ENCODE measurements at places on chromosomes 13 and 19.

GRCh38 chr13:44231786-44232516 lies 141.7 kb upstream of the SERP2 start:
- DNase-seq = peak; percentile 98

GRCh38 chr13:29562786-29563438 lies 32.6 kb downstream of the SLC7A1 start:
- DNase-seq = no peak

GRCh38 chr13:62706048-62706447 lies 1290.4 kb upstream of the PCDH20 start:
- DNase-seq = no peak

DNA sequence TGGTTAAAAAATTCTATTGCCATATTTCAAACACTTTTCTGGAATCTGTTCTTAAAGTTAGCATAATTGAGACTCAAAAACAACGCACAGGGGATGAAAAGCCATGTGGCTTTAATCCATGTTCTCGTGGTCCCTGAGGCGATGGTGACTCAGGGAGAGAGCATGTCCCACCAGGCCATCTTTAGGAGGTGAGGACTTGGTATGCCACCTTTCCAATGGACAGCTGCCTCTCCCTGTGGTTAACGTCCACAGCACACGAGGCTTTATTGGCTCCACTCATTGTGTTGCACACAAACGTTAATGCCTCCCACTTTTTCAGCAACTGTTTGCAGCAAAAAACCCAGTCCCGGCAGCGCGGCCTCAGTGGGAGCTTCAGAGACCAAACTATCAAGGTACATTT lies 51.4 kb downstream of the EFNB2 start:
- no peak for DNase-seq

DNA sequence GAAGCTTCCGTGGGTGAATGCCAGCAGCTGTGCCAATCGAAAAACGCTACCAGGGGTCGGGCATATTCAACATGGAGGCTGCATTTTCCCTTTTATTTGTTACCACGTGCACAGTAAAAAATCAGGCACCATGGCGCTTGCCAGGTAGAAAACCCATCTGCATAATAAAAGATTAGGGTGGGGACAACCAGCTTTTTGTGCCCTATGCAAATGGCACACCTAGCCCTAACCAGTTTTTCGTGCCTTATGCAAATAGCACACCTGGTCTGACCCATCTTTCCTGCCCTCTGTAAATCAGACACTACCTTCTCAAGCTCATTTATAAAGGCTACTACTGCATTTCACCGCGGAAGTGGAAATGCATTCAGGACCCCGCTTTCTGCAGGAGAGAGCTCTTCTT lies 62.1 kb upstream of the FREM2 start:
- DNase-seq = no peak

DNA sequence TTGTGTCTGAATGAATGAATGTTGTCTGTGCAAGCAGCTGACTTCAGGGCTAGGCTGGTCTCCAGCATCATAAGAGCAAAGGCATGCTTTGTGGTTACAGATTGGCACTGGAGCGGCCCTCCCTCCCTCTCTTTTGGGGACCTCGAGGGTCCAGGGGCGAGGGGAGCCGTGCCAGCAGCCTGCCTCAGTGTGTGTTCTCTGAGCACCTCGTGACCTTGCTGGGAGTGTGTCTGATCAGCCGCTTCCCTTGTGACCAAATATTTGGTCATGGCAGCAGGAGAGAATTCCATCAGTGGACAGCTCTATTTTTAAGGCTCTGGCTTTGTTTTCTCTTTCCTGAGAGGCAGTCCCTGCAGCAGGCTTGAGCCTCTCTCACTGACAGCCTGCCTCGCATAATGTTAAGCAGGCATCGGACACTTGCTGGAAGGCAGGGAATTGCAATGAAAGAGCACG lies 329.7 kb downstream of the UQCRFS1 start:
- DNase-seq = no peak

- peak; percentile 43 for DNase-seq
Measured at GRCh38 chr13:44648392-44649103, 72.4 kb upstream of the TSC22D1 start.

DNA sequence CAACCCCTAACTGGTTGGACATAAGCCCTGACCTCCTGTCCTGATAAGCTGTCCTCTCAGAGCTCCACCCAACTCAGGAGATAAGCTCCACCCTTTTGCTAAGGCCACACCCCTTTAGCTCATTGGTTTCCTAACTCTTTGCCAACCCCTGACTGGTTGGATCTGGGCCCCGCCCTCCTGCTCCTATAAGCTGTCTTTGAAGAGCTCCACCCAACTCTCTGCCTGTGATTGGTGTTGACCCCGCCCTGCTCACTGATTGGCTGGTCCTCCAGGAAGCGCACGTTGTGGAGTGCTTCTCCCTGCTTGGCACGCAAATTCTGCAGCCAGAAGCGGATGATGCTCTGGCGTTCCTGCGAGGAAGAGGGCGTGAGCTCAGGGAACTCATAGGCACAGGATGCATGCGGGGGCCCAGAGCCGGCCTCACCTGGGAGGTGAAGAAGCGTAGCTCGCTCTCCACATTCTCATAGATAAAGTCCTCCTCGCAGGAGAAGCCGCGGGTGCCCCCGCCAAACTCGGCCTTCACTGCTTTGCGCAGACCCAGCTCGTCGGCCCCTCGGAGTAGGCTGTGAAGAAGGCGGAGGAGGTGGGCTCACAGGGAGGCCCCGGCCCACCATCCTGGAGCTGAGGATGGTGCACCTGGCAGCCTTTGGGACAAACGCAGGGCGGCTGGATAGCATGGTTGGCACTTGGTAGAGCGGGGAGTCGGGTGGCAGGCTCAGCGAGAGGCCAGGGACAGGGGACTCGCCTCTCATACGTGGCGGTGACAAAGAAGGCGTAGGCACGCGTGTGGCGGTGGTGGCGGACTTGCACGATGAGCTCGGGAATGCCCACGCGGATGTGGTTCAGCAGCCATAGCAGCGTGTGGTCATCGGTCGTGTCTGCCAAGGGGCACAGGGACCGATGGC lies 1.7 kb downstream of the ANO8 start:
- DNase-seq = peak; percentile 34

- DNase-seq = no peak
Measured at GRCh38 chr19:2135474-2136402, 15.6 kb downstream of the AP3D1 start.

GRCh38 chr19:4429256-4429655 lies 26.8 kb downstream of the CHAF1A start:
- DNase-seq = no peak

- no peak for DNase-seq
Measured at GRCh38 chr13:40547591-40548315, 118.7 kb downstream of the FOXO1 start.

DNA sequence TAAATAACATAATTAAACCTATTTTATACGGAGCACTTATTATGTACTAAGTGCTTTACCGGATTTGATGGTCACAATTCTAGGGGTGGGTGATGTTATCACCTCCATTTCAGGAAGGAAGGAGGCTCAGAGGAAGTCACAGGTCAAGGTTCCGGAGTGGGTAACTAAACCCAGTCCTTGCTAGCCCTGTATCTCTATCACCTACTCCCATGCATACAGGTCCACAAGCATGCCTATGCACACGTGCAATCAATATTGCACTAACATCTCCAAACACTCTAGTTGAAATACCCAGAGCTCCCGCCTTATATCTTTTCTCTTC lies 17.8 kb upstream of the FOSB start:
- DNase-seq = no peak

GRCh38 chr13:80336370-80336769 lies 4.6 kb downstream of the SPRY2 start:
- no peak for DNase-seq

- no peak for DNase-seq
Measured at GRCh38 chr13:66875264-66875663, 354.9 kb downstream of the PCDH9 start.

- DNase-seq = peak; percentile 76
Measured at GRCh38 chr19:4379383-4380253, 20.7 kb downstream of the SH3GL1 start.

DNA sequence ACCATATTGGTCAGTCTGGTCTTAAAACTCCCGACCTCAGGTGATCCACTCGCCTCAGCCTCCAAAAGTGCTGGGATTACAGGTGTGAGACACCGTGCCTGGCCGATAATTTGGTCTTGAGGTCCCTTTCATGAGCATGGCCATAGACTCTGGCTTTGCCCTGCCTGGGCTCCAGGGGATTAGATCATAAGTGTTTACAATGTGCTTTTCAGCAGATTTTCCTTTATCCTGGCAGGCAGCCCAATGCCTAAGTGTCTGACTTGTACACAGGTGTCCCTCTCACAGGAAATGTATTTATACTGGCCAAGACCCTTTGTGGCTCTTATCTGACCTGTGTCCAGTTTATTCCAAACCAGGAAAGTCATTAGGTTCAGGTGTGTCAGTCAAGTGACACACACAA lies 15.9 kb downstream of the BCAM start:
- no peak for DNase-seq

- no peak for DNase-seq
Measured at GRCh38 chr19:54694648-54695047, 29.6 kb upstream of the KIR3DL3 start.

GRCh38 chr13:103839460-103839859 lies 773.2 kb upstream of the SLC10A2 start:
- DNase-seq = no peak

DNA sequence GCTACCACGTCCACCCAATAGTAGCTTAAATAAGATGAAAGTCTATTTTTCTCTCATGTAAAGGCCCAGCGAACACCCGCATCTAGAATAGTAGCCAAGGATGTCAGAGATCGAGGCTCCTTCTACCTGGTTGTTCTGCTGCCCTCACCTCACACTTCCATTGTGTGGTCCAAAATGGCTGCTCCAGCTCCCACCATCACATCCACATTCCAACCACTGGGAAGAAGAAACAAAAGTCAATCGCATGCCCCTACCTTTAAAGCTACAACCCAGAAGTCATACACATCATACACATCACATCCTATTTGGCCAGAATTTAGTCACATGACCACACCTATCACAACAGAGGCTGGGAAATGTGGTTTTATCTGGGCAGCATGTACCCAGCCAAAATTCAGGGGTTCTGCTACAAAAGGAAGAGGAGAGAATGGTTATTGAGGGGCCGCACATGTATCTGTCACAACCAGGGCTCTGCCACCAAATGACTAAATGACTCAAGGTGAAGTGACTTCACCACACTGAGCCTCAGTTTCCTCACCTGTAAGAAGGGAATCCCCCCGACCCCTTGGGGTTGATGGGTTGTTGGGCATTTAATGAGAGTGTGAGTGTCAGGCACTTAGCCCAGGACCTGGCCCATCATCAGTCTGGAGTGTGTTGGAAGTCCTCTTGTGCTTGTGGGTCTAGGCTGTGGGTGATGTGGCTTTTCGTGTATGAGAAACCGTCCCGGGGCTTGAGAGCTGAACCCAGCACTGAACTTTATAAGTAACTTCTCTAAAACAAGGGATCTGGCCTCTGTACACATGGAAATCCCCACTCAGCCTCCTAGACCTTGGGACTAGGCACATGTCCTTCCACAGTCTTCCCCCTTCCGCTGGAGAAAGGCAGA lies 10.2 kb upstream of the CBLC start:
- DNase-seq = no peak

DNA sequence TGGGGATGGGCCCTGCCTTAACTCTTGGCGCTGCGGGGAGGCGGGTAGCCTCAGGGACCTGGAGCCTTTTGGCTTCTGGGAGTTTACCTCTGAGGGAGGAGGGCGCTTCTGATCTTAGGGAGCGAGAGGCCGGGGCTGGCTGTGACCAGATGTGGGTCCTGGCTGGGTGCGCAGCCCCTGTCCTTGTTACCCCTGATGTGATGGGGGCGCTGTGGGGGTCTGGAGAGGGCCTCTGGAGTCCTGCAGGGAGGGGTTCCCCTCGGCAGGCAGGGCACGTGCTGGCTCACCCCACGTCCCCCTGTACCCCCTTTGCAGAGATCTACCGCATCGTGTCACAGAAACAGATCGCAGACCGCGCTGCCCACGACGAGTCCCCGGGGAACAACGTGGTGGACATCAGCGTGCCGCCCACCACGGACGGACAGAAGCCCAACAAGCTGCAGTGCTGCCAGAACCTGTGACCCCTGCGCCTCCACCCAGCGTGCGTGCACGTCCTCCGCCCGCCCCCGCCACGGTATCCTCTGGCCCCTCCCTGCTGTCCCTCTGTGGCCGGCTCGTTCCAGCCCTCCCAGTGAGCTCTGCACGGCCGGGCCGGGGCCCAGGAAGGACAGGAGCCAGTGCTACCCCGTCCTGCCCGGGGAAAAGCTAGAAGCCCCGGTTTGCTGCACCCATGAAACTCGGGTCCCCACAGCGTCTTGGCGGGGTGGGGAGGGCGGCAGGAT lies 9.8 kb upstream of the MARCHF2 start:
- DNase-seq = no peak

GRCh38 chr13:51763486-51763885 lies 40.5 kb downstream of the DHRS12 start:
- no peak for DNase-seq

DNA sequence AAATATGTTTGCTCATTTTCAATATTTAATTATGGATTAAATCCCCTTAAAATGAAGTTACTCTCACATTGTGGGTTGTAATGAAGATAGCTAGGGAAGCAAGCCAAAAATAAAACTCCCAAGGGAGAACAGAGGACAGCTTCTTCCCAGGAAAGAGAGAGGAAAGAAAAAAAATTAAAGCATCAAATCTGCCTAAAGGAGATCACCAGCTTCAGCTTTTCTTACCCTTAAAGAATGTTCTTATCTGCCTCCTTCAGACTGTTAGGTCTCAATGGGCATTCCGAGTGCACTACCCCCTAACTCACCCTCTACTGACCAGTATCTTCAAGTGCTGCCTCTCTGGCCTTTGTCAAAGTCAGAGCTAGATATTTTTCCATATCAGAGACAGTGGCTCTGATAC lies 55.2 kb downstream of the XPO4 start:
- no peak for DNase-seq
